ENCODE measurements at places on chromosomes 5 and 9. TPM values are rescaled to one million over a fixed set of nuclear protein-coding genes. Genes with fewer than 3 reads are reported as not detected.

GRCh38 chr9:75414371-75415160 lies 326.3 kb downstream of the OSTF1 start:
- H3K36me3 ChIP-seq = no peaks in the 10 kb centered on the region
- no peaks in the 10 kb centered on the region for H3K4me1 ChIP-seq
- no peak for DNase-seq
- H3K4me3 ChIP-seq = no peak overlapping the region

GRCh38 chr9:81694541-81694940 lies 5.2 kb upstream of the TLE1 start:
- H3K27ac ChIP-seq = no peak overlapping the region
- no peaks in the 10 kb centered on the region for H3K36me3 ChIP-seq
- DNase-seq = no peak
- peaks cover 5% of the 10 kb centered on the region for H3K4me1 ChIP-seq

GRCh38 chr5:174796711-174797192 lies 72.4 kb downstream of the MSX2 start:
- H3K4me3 ChIP-seq = no peak overlapping the region
- no peaks in the 10 kb centered on the region for H3K36me3 ChIP-seq
- peaks cover 7% of the 10 kb centered on the region for H3K4me1 ChIP-seq
- peaks cover 11% of the 10 kb centered on the region for H3K27me3 ChIP-seq

GRCh38 chr5:59483971-59484472 lies 409.5 kb downstream of the PDE4D start:
- no peak overlapping the region for H3K27ac ChIP-seq
- H3K4me3 ChIP-seq = no peak overlapping the region
- H3K36me3 ChIP-seq = no peaks in the 10 kb centered on the region
- H3K4me1 ChIP-seq = no peaks in the 10 kb centered on the region
- H3K27me3 ChIP-seq = peaks cover 2% of the 10 kb centered on the region

DNA sequence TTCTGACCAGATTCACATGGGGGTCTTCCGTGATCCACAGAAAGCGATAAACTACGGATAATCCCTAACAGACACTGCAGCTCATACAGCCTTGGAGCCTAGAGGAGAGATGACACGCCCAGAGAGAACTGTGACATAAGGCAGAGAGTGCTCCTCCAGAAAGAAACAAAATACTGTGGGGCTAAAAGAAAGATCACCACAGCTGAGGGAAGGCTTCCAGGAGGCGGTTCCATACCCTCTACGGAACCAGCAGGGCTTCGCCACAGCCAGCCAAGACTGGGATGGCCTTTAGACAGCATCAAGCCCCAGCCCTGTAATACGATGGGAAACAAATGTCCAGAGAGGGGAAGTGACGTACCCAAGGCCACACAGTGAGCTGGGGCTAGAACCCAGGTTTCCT lies 19.3 kb downstream of the GPX3 start:
- H3K4me1 ChIP-seq = peaks cover 2% of the 10 kb centered on the region
- H3K27ac ChIP-seq = no peak overlapping the region
- no peak for DNase-seq
- no peaks in the 10 kb centered on the region for H3K27me3 ChIP-seq

DNA sequence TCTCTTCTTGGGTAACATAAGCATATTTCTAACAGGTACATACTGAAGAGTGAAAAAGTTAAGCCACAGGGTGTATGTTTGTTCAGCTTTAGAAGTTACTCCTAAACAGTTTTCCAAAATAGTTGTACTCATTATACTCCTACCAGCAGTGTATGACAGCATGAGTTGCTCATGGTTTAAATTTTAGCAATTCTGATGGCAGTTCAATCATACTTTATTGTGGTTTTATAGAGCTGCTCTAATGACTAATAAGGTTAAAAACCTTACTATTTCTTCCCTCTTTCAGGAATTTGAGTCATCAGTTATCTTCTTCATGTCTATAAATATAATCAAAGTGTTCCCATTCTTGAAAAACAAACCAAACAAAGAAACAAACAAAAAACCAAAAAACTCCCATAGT lies 81.5 kb downstream of the CAAP1 start:
- H3K4me3 ChIP-seq = no peak overlapping the region
- H3K27me3 ChIP-seq = peaks cover 5% of the 10 kb centered on the region

- H3K36me3 ChIP-seq = peaks cover 12% of the 10 kb centered on the region
- peaks cover 14% of the 10 kb centered on the region for H3K4me1 ChIP-seq
- no peaks in the 10 kb centered on the region for H3K27me3 ChIP-seq
- no peak overlapping the region for H3K4me3 ChIP-seq
- no peak for DNase-seq
Observed at GRCh38 chr9:35732800-35733541, 505 bp downstream of the CREB3 start.

- no peak overlapping the region for H3K27ac ChIP-seq
- H3K36me3 ChIP-seq = no peaks in the 10 kb centered on the region
- no peak for DNase-seq
- peaks cover 3% of the 10 kb centered on the region for H3K27me3 ChIP-seq
- H3K4me1 ChIP-seq = no peaks in the 10 kb centered on the region
Observed at GRCh38 chr9:108800632-108801099, 55.1 kb downstream of the ACTL7B start.

GRCh38 chr9:83473488-83473971 lies 64.7 kb downstream of the FRMD3 start:
- no peaks in the 10 kb centered on the region for H3K27me3 ChIP-seq
- H3K4me3 ChIP-seq = peak overlapping the region; percentile 79
- H3K27ac ChIP-seq = peak overlapping the region; percentile 89
- H3K4me1 ChIP-seq = peaks cover 20% of the 10 kb centered on the region
- H3K36me3 ChIP-seq = peaks cover 2% of the 10 kb centered on the region

- peaks cover 21% of the 10 kb centered on the region for H3K4me1 ChIP-seq
- no peak for DNase-seq
- H3K27me3 ChIP-seq = no peaks in the 10 kb centered on the region
- no peak overlapping the region for H3K27ac ChIP-seq
- H3K4me3 ChIP-seq = no peak overlapping the region
- H3K36me3 ChIP-seq = peaks cover 41% of the 10 kb centered on the region
Observed at GRCh38 chr5:75466006-75466716, 45.3 kb downstream of the CERT1 start.

DNA sequence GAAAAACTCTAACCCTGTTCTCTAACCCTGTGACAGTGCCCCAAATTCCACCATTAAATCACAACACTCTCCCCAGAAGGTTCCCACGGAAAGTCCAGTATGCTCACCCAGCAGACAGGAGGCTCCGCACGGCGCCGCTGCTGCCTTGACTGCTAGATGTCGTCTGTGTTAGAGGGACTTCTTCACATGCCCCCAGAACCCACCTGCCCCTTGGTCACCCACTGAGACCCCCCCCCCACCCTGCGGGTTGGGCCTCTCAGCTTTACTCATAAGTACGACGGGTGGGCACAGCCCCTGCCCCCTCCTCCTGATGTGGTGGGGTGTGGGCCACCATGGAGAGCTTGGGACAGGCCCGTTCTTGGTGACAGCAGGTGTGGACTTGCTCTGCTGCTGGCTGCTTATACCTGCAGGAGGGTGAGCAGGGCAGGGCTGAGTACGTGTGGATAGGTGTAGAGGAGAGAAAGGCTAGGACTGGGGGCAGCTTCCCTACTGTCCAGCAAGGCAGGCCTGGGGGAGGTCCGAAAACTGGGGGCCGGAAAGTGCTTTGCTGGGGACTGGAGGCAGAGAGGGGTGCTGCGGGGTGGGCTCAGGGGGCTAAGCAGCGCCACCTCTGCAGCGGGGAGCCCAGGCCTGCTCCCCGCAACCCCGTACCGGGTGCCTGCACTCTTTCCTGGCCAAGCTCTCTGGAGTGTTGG lies 57.5 kb upstream of the OLFM1 start:
- H3K27me3 ChIP-seq = no peaks in the 10 kb centered on the region
- no peaks in the 10 kb centered on the region for H3K4me1 ChIP-seq
- H3K27ac ChIP-seq = no peak overlapping the region
- H3K36me3 ChIP-seq = no peaks in the 10 kb centered on the region

DNA sequence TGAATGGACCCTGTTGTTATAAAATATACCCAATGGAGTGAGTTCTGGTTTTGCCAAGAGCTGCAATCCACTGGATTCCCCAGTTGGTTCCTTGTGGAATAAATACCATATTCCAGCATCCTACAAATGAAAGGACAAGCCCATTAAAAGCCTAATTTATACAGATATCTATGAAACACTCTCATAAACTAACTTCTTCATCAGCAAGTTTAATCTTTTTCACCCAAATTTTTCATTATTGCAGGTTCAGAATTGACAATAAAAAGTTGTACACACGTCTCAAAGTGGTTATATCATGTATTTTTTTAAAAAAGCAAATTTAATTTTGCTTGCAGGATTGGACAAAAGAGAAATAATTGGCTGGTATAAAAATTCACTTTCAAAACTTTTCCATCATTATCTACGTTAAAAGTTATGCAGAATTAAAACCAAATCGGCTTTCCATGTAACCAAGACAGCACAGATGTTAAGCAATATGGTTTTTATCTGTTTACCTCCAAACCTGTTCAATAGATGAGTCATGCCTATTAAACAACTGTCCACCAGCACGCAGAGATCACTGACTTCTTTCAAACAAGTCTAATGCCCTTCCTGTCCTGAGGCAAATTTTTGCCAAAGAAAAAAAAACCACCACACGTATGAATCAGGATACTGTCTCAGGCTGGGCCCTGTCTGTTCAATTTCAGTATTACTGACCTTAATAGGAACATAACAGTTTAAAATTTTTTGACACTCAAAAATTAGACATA lies 42.5 kb downstream of the CEMIP2 start:
- no peak overlapping the region for H3K27ac ChIP-seq
- DNase-seq = no peak
- no peaks in the 10 kb centered on the region for H3K27me3 ChIP-seq
- peaks cover 37% of the 10 kb centered on the region for H3K36me3 ChIP-seq
- no peak overlapping the region for H3K4me3 ChIP-seq
- H3K4me1 ChIP-seq = no peaks in the 10 kb centered on the region

DNA sequence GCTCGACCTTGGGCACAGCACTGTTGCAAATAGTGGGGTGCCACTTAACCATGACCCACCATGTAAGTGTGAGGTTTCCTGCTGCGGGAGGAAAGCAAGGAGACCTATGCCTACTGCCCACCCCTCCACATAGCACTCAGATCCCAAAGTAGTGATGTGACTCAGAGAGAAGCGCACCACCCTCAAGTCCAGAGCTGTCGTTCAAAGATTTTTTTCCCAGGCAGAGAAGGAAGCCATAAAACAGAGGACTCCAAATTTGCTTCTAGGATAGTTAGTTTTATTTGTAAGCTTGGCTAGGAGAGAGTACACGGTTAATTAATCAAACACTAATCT lies 19.3 kb downstream of the UGT3A1 start:
- no peaks in the 10 kb centered on the region for H3K36me3 ChIP-seq
- no peaks in the 10 kb centered on the region for H3K4me1 ChIP-seq
- no peak for DNase-seq
- H3K27me3 ChIP-seq = peaks cover 7% of the 10 kb centered on the region
- no peak overlapping the region for H3K4me3 ChIP-seq

GRCh38 chr5:462051-462481 lies 19.1 kb downstream of the EXOC3 start:
- H3K36me3 ChIP-seq = peaks cover 41% of the 10 kb centered on the region
- H3K27ac ChIP-seq = no peak overlapping the region
- DNase-seq = peak; percentile 23
- H3K4me3 ChIP-seq = no peak overlapping the region

DNA sequence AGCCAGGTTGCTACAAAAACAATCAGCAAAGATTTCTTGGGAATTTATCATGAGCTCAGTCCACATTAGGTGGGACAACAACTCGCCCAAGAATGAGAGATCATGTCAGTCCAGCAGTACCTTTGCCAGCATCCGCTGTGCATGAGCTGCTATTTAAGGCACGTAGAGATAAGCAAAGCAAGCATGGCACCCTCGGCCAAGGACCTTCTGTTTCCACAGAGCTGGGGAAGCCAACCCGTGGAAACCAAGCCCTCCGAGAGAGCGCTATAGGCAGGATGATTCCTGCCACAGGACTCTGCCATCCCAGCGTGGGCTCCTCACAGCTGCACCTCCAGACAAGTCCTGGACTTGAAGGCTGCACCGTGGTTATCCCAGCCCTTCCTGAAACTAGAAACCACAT lies 189.5 kb upstream of the PPP1R26 start:
- H3K4me3 ChIP-seq = no peak overlapping the region
- no peak for DNase-seq
- peaks cover 4% of the 10 kb centered on the region for H3K4me1 ChIP-seq
- H3K36me3 ChIP-seq = peaks cover 2% of the 10 kb centered on the region
- H3K27ac ChIP-seq = no peak overlapping the region

GRCh38 chr5:99929067-99929805 lies 605.9 kb upstream of the FAM174A start:
- no peak overlapping the region for H3K27ac ChIP-seq
- no peaks in the 10 kb centered on the region for H3K27me3 ChIP-seq
- no peaks in the 10 kb centered on the region for H3K4me1 ChIP-seq
- H3K36me3 ChIP-seq = no peaks in the 10 kb centered on the region

DNA sequence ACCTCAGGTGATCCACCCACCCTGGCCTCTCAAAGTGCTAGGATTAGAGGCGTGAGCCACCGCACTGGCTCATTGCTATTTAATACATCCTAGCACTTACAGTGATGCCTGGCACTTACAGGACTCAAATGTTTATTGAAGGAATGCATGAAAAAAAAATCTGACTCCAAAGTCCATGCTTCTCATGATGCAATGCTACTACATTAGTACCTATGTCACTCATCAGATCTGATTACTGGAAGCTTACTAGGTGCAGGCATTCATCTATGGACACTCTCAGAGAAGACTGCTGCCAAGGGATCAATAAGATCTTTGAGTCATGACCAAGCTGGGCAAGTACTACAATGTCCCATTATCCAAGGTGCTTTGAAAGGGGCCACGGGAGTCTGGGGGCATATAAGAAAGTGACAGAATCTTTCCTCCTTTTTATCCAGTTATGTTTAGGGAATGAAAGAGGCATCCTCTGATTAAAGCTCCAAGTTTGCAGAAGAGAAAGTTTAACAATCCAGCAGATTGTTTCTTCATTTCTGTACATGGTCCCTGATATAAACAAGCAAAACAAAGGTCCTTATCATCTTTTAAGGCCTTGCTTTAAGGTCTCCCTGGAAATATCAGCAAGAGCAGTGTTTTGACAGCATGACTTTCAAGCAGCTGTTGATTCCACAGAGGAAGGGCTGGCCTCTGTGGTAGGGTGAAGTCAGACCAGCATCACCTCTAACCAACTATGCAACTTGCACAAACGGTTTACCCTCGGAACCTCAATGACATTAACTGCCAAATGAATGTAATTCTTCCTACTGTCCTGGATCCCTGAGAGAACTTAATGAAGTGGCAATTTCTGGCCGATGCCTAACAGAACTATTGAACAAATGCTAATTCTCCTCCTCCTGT lies 35.9 kb downstream of the ARPC5L start:
- no peak overlapping the region for H3K4me3 ChIP-seq
- peaks cover 12% of the 10 kb centered on the region for H3K4me1 ChIP-seq
- H3K27me3 ChIP-seq = no peaks in the 10 kb centered on the region
- H3K27ac ChIP-seq = no peak overlapping the region
- peaks cover 46% of the 10 kb centered on the region for H3K36me3 ChIP-seq

GRCh38 chr5:154740483-154740882 lies 14.7 kb upstream of the LARP1 start:
- H3K4me3 ChIP-seq = no peak overlapping the region
- no peaks in the 10 kb centered on the region for H3K36me3 ChIP-seq

GRCh38 chr5:38776149-38776896 lies 69.5 kb upstream of the OSMR start:
- no peaks in the 10 kb centered on the region for H3K36me3 ChIP-seq
- H3K4me3 ChIP-seq = no peak overlapping the region
- no peaks in the 10 kb centered on the region for H3K4me1 ChIP-seq
- DNase-seq = no peak

SPEF2 gene
- total RNA-seq = 17.8 TPM

C7 gene
- not detected for total RNA-seq

SPACA9 gene
- total RNA-seq = 4.1 TPM

TEX53 gene
- total RNA-seq = not detected

FRMD3 gene
- 1.2 TPM for total RNA-seq

CCIN gene
- total RNA-seq = 0.14 TPM

FAM169A gene
- 11.6 TPM for total RNA-seq

TMOD1 gene
- total RNA-seq = 1.1 TPM

KIF4B gene
- not detected for total RNA-seq

CRHBP gene
- 0.20 TPM for total RNA-seq

GHR gene
- total RNA-seq = not detected

Measured in activated naive CD8-positive, alpha-beta T cell treated with anti-CD3 and anti-CD28 coated beads, Interleukin-2, amount 10 ng/mL, durations not matched to agents 7 days and 5 days (primary cell).